Occipital lobe (tissue), 3 donors: ENCODE measurements at places on chromosomes 1 and 21.

GRCh38 chr1:33111965-33112364 is 31.0 kb downstream of the AZIN2 start:
- DNase-seq: no peak

DNA sequence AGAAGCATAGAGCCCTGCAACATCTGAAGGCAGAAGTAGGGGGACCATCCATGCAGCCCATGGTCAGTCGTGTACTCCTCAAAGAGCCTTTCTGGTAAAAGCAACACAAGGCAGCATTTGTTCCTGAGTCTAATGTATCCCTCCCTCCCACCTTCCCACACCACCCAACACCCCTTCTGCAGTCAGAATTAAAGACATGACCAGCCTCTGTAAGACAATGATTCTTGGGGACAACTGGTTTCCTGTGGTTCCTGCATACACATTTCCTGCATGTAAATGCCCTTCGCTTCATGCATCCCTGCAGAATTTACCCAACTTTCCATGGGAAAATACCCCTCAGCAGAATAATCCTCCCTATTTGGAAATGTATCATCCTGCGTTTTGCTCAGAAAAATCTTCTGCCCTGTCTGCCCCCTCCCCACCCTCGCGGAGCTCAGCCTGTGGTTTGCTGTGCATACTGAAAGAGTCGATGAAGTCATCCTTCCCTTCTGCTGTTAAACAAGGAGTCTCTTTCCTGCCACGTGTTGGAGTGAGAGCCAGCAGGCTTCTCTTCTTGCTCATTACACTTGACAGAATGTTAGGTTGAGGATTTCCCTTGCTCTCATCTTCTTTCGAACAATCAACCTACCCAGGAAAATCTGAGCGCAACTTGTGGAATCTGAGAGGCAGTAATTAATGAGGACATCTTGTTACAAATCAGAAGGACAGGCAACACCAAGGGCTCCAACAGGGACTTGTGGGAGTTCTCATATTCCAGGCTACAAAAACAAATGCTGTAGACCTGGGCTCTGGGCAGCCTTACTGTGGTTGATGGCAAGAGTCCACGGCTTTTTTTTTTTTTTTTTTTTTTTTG is 4.7 kb downstream of the TNN start:
- DNase-seq: peak; percentile 4

DNA sequence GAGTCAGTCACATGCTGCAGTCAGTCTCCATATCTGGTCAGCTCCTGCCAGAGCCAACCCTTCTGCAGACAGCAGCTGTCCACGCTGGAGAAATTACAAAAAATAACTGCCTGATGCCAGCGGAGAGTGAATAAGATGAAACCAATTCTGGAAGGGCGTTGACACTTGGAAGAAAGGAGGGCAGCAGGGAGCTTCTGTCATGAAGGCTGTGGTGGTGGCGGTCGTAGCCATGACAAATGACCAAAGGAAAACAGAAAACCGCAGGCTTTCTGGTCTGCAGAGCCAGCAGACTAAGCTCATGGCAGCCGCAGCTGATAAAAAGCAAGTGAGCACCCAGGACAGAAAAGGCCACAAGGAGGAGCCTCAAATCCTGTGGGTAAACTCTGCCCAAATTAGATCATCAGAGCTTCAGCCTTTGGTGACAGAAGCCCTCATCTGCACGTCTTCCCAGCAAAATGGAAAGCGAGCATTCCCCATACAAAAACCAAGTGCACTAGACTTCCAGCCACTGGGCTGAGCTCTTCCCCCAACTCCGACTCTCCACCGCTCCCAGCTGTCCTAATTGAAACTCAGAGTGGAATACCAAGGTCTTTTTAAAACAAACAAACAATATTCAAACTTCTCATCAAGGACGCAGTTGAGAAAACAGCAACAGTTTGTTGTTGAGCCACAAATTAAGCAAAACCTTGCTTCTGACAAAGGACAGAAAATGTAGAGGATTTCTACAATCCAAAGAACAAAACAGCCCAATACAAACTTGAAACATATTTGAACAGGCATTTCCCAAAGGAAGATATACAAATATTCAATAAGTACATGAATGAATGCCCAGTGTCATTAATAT is 28.7 kb downstream of the RSPH1 start:
- no peak for DNase-seq

DNA sequence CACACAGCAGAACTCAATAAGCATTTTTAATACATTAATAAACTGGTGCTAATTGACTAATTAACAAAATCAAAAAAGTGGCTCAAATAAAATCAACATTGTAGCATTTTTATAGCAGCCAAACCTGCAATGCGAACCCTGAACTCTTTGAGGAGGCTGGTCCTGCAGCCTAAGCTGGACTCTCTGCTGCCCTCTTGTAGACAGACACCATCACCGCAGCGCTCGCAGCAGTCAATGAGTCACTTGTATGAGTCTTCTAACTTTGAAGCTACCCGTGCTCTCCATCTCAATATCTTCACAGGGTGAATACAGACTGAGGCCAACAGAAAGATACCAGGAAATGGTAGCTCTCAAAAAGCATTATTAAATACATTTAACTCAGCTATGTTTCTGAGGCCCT is 9.7 kb upstream of the KRTAP7-1 start:
- no peak for DNase-seq

DNA sequence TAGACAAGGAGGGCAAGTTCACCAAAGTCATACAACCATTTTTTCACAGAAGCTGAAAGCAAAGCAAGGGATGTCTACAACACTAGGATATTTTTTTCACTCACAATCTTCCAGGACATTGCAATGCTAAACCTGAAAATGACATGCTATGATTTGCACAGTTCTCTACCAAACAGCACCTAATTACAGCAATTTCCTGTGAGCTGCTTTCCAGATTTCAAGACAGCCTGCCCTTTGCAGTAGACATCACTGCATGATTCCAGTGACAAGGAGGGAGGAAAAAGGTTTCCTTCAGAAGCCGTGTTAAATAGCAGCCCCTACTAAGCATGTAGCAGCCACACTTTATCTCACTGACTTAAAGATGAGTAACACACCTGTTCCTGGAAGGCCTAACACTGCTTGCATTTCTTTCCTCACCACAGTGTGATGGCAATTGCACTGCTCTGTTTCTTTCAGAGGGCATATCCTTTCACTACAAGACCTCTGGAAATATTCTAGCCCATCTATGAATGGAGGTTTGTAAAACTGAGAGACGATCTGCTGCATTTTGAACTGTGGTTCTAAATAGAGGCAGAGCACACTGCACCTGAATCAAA is 97.1 kb downstream of the DUSP10 start:
- DNase-seq: no peak

DNA sequence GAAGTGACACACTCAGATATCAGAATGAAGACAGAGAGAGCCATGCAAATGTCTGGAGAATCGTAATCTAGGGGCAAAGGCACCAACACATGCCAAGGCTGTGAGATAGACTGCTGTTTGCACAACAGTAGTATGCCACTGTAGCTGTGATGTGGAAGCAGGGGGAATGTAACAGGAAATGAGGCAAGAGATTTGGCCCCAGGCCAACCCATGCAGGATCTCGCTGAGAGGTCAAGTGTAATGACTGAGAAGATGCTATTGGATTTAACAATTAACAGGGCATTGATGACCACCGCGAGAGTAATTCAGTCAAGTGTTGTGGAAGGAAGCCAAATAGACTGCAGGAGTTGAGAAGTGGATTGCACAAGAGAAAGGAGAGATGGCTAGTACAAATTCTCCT is 107.3 kb upstream of the ST6GALNAC5 start:
- DNase-seq: no peak
